Upper lobe of right lung (tissue), 1 donor: ENCODE measurements at places on chromosomes 11 and 22.
A peak's percentile ranks its signal among the peaks of the same experiment; 100 is the strongest.

DNA sequence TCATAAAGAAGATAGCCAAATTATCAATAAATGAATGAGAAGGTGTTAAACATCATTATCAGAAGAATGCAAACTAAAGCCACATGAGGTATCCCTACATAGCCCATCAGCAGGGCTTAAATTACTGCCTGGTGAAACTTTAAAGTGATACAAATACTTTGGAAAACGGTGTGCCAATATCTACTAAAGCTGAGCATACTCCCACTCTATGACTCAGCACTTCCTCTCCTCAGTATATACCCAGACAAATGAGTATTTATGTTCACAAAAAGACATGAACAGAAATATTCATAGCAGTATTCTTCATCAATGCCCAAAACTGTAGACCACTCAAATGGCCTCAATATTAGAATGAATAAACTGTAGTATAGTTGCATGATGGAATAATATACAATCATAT is 284.6 kb upstream of the ZC3H12C start:
- DNase-seq, result no peak

DNA sequence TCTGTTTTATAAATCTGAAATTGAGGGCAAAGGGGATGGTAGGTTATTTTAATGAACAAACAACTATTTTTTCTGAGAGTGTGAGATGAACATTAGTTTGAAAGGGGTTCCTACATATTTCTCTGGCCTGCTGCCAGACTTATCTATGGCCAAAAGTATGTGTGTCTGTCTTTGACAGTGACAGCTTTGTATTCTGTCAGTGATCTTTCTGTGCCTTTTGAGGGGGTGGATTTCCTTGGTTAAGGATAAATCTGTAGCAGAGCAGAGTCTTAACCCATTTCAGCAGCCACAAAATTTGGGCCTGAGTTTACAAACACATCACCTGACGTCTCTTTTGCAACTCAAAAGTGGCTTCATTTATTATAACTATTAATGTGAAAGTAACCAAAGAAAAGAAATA is 30.9 kb downstream of the ZFTA start:
- DNase-seq, result no peak

DNA sequence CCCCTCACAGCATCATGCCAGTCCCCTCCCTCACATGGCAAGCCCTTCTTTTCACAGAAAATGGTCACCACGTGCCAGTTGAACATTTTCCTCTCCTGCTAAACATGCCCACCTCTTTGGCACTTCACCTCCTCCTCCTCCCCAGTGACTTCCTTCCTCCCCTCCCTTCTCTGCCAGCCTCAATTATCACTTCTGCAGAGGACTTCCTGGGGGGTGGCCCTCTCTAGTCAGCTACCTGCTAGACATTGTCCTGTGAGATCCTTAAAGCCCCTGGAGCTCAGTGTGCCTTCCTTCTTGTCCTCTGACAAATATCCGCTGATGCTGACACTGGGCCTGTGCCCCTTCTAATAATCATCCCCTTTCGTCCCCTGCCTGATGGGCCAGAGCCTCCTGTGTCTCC is 43.2 kb upstream of the E2F8 start:
- no peak for DNase-seq

- DNase-seq, result no peak
These were observed 100.0 kb upstream of the OR4B1 start for GRCh38 chr11:48116437-48117228.

- no peak for DNase-seq
These were observed 51.1 kb upstream of the JAM3 start for GRCh38 chr11:134017511-134018430.

GRCh38 chr11:70900540-70900939 is 351.8 kb downstream of the SHANK2 start:
- peak; percentile 43 for DNase-seq

DNA sequence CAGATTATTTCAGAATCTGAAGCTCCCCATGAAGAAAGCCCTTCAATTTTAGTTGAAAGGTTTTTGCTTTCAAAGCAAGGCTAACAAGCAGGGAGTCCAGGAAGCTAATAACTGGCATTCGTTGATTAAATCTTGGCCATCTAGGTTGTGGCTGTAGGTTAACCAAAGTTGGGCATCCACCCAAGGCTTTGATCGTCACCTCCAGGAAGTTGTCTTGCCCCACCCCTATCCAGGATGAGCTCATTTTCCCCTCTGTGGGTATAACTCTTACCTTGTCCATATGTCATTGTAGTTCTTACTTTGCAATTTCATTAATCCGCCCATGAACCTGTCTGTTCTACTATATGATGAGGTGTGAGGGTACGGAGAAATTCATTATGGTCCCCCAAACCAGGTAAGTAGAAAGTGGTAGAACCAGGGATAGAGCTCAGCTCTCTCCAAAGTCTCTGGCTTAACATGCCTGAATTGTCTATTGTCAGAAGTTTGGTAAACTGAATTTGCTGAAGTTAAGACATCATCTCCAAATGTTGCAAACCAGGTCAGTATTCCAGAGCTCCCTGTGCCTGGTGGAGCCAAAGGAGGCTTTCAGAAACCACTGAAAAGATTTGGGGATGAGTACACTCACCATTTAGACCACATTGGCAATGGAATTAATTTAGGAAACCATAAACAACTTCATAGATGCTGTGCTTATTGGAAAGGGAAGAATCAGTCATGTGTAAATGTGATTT is 97.1 kb downstream of the CD44 start:
- no peak for DNase-seq

- no peak for DNase-seq
These were observed 1.2 kb downstream of the DPAGT1 start for GRCh38 chr11:119100246-119100970.

DNA sequence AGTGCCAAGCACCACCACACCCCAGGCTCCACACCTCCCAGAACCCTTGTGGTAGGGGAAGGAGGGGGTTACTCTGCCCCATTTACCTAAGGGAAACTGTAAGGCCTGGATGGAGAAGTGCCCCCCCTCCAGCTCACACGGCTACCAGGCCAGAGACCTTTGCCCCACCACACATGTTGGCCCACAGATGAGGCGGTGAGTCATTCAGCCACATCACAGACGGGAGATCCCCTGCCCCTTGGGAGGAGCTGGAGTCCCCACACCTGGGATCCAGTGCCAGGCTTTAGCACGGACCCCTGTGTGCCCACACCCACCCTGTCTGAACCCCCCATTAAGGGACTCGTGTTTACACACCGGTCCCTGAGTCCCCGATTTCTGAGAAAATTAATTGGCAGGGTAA is 24.9 kb downstream of the CDKN1C start:
- DNase-seq, result no peak

DNA sequence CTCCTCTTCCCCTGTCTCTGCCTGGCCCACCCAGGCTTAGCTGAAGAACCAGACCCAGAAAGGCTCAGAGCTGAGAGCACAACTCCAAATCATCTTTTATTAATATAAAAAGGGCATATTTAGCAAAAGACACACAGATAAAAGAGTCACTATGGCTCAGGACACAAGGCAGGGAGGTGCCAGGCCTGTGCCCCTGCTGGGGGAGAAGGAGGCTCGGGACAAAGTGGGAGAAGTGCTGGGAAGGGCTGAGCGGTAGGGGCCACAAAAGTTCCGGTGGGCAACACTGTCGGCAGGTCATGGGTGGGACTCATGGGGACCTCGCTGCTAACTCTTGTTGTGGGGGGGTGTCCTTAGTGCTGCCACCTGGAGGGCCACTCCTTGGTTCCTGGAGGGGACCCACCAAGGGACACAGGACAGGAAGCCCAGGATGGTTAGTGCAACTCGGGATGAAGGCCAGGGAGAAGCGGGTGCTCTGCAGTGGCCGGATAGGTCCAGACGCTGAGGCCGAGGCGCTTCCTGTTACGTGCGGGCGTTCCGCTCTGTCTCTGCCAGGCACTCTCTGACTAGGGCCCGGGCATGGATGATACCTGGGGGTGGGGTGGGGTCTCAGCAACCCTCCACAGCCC is 1.4 kb upstream of the PITPNM1 start:
- DNase-seq, result no peak

- no peak for DNase-seq
These were observed 64.7 kb upstream of the LIN7C start for GRCh38 chr11:27571154-27571810.

- no peak for DNase-seq
These were observed 78.6 kb upstream of the MTNR1B start for GRCh38 chr11:92890846-92891245.

- no peak for DNase-seq
These were observed 620 bp upstream of the TUBGCP6 start for GRCh38 chr22:50245214-50246072.

- no peak for DNase-seq
These were observed 8.6 kb downstream of the LRRC32 start for GRCh38 chr11:76661834-76662434.

GRCh38 chr22:29083933-29084591 is 11.2 kb downstream of the KREMEN1 start:
- DNase-seq, result no peak

DNA sequence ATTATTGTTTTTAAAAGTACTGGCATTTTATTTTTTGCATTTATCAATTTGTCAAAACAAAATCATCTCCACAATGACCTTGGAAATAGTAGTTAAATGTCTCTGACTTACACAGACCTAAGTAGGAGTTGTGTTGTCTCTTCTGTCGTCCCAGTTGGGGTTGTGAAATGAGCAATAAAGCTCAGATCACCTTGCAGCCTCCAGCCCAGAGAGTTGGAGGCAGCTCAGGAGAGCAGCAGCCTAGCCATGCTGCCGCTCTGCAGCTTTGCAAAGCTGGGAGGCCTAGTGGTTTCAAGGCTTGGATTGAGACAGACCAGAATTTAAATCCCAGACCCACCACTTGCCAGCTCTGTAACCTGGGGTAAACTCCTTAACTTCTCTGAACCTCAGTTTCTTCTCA is 65.2 kb upstream of the CRYBB3 start:
- DNase-seq, result no peak

GRCh38 chr11:47955061-47955755 is 25.2 kb upstream of the PTPRJ start:
- DNase-seq, result no peak

- DNase-seq, result peak; percentile 79
These were observed 64.4 kb downstream of the NAV2 start for GRCh38 chr11:19777039-19777376.

DNA sequence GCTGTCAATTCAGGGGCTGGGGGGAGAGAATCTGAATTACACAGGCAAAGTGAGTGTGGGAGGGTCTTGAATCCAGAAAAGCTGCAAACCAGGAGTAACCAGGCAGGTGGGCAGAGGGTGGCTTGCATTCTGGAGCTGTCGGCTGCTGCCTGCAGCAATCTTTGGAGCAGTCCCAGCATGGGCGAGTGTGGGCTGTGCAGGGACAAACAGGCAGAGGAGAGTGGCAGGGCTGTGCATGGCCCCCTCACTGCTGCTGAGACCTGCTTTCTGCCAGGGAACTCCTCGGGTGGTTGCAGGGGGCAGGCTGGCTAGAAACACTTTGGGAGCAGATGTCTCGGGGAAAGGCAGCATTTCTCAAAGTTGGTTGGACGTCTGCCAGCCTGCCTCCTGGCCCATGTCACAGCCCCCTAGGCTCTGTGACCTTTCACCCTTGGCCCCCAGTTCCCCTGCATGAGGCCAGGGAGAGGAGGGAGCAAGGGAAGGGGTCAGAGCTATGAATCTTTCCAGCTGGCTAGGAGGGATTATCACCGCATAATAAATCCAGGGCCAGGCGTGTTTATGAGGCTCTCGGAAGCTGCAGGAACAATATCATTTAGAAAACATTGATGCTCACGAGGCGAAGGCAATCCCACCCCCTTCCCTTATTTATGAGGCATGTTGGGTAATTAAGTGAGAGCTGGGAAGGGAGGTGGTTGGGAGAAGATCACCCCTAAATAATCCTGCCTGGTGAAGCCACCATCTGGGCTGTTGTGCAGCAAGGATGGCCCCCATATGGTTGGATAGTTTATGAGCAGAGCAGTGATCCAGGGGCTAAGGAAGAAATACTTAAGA is 212.3 kb upstream of the NCAM1 start:
- DNase-seq, result no peak

DNA sequence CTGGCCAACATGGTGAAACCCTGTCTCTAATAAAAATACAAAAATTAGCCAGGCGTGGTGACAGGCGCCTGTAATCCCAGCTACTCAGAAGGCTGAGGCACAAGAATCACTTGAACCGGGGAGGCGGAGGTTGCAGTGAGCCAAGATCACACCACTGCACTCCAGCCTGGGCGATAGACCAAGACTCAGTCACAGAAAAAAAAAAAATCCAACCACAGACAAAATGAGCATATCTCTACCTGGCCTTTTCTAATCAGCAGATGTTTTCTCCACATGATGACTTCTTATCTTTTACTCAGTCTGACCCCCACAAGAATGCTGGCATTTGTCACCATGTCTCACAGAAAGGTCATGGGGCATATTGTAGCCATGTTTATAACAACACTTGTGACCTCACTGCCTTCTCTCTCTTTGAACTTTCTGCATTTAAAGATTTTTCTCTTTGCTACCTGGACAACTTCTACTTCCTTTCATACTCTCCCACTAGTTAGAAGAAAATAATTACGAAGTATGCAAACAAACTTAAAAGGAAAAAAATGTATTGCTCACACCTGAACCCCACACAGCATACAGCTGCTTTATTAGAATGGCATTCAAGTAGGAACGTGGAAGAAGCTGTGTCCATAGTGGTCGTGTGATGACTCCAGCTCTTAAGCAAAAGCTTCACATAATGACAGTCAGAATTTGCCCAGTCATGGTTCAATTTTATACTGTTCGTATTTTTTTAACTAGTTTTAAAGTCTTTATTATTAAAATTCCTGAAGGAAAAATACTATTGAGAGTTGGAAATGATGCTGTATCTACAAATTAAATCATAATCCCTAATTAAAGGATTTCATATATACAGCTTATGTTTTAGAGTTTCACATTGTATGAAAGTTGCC is 65.4 kb downstream of the ZC3H12C start:
- DNase-seq, result no peak

DNA sequence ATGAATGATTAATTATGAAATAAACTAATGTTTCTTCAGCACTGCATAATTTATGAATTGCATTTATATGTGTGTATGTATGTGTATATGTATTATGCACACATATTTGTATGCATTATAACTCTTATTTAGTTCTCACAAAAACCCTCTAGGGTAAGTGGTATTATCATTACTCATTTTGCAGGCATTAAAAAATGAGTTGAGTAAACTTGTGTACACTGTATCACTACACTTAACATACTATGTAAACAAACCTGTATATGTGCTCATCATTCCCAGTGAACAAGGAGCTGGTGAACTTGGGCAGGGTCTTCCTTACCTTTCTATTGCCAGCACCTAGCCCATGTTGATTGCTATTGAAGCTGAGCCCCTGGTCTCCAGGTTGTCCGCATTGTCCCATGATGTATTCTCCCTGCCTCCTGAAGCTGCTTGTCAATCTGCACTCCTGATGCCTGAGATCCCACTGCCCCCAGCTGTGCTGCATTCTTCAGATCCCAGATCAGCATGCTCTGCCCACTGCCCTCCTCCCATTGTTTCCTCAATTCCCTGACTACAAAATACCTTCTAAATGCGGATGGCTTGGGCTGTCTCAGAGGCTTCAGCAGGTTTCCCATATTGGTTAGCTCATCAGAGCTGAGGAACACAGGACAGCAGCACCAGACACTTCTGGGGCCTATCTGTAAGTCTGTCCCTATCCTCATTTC is 267.9 kb upstream of the SESN3 start:
- DNase-seq, result no peak
